ENCODE measurements at places on chromosomes 7 and 10.

GRCh38 chr7:25727446-25727845 lies 424.6 kb upstream of the NFE2L3 start:
- no peak for DNase-seq

DNA sequence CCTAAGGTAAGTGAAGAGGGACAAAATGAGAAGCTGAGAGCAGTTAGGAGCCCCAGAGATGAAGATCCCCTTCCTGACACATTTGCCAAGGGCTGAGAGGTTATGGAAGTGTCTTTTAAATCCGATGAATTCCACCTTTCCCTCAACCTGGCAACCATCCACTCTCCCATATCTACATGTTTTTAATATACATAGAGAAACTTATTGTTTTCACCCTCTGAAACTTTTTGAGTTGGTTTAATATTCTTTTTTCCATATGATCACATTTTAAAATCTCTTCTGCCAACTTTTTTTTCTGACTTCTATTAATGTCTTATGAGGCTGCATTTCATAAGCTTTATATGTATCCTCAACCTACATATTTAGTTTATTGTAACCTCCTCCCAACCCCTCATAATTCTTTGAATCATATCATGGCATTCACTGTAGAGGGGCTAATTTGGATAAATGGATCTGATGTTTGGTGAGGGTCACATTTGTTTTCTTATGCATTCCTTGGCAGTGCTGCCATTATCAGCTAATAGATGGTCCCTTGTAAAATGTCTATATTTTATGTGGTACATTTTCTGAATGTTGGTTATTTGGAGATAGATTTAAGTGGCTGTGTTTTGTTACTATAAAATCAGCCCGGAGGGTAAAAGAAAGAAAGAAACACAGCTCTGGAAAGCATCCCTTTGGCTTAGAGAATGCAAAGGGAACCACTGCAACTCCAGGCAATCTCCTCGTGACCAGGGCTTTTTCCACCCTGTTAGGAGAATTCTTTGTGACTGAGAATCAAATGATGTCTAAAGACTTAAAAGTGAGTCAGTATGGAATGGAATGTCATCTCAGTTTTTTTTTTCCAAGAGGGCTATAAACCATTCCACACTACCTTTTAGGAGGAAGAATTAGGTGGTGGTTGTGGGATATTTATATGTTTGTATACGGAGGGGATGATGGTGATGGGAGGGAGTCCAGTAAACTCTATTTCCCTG lies 334.4 kb downstream of the SUGCT start:
- DNase-seq: no peak

- no peak for DNase-seq
Measured at GRCh38 chr7:84025332-84025927, 169.2 kb downstream of the SEMA3A start.

GRCh38 chr7:142997456-142997989 lies 29.4 kb downstream of the OR9A2 start:
- DNase-seq: no peak

DNA sequence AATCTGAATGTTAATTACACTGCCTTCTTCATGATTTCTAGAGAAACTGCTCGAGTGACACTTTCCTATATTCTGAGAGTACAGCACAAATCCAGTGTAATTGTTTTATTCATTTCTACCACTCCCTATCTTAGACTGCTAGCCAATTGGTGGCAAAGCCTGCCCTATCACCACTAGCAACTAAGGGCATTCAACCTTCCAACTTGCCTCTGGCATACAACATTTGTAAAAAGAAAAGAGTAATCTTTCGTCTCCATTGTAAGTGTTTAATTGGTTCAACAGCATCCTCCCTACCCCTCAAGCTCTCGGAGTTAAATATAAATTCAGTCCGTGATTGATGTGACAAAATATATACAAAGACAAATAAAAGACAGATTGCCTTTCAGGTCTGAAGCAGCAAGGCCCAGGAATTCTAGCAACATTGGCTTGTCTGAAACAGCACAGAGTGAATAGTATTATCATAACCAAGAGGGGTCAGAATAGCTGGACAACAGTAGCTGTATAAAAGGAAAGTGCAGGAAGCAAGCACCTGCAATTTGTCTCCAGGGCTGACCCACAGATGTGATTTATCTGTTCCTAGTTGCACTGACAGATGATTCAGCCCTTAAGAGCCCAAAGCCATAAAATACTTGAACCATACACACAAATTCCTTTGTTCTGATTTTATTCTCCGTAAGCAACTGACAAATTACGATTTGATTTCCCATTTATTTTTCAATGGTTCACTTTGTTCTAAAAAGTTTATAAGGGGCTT lies 47.6 kb upstream of the ANKRD1 start:
- no peak for DNase-seq

GRCh38 chr10:84820596-84820995 lies 492.2 kb downstream of the CCSER2 start:
- no peak for DNase-seq

- DNase-seq: peak; percentile 25
Measured at GRCh38 chr10:5890452-5890915, 441 bp downstream of the FBH1 start.

GRCh38 chr7:43922726-43923125 lies 3.5 kb upstream of the UBE2D4 start:
- no peak for DNase-seq

DNA sequence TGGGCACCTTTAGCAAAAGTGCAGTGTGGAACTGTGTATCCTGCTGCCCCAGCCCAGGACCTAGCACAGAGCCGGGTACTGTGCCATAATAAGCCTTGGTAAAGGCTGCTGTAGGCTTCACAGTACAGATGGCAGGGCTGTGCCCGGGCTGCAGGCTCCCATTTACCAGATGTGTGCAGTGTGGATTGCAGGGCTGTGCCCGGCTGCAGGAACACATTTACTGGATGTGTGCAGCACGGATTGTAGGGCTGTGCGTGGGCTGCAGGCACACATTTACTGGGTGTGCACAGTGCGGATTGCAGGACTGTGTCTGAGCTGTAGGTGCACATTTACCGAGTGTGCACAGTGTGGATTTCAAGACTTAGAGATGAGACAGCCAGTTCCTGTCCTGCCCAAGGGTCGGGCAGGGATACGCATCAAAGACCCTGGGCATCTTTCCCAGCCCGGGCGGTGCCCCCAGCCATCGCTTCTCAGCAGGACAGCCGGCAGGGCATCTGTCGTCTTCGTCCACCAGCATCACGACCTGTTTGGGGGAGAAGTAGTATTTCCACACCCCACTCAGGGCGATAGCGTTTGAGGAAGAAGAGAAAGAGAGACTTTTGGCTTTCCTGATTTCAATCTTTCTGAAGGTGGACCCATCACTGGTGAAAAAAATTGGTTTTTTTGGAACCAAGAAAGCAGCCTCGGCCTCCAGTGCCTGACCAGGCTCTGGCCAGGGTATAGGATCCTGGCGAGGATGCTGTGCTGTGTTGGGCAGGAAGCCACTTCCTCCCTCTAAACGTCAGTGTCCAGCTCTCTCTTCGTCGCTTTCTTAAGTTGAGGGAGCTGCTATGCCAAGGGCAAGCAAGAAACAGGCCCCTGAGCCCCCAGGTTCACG lies 180.8 kb downstream of the CUX1 start:
- no peak for DNase-seq

DNA sequence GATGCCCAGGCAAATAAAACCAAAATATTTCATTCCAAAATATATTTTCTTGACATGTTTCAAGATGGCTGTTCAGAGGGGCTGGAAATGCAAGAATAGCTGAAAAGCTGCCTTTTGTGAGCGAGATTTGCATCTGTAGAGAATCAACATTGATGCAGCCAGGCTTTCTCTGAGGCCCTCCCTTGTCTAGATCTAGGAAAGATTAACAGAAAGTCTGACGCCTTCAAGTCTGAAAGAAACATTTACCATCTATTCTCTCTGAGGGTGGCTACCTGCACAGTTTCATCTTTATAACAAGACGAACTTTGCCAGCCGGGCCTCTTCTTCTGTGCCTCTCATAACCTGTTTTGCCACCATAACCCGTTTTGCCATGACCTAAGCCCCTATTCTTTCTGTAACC lies 170.2 kb downstream of the AKR1D1 start:
- no peak for DNase-seq

- no peak for DNase-seq
Measured at GRCh38 chr10:53930648-53931047, 870.4 kb downstream of the PCDH15 start.

Data from activated T-cell treated with anti-CD3 and anti-CD28 coated beads for 48 hours (primary cell).